ENCODE measurements at places on chromosomes 5 and 9.

- no peak for DNase-seq
Measured at GRCh38 chr9:71279151-71279739, 157.8 kb upstream of the TRPM3 start.

- no peak for DNase-seq
Measured at GRCh38 chr9:128927731-128928411, 7.1 kb downstream of the PHYHD1 start.

DNA sequence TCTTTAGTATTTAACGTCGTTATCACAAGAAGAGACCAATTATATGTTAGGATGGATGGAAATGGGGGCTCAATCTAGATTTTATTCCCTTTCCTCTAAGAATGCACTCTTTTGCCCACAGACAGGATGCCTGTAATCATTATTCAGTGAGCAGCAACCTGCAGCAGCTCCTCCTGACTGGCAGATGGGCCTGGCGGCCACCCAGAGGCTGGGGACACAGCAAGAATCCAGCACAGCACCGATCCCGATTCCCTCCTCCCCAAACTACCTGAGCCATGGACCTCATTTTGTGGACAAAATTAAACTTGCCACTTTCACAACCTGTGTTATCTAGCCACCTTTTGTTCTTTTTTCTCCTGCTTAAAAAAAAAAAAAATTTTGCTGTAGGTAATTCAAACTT is 101.0 kb downstream of the USP20 start:
- DNase-seq = no peak

- DNase-seq = no peak
Measured at GRCh38 chr5:40346901-40347300, 332.8 kb upstream of the PTGER4 start.

DNA sequence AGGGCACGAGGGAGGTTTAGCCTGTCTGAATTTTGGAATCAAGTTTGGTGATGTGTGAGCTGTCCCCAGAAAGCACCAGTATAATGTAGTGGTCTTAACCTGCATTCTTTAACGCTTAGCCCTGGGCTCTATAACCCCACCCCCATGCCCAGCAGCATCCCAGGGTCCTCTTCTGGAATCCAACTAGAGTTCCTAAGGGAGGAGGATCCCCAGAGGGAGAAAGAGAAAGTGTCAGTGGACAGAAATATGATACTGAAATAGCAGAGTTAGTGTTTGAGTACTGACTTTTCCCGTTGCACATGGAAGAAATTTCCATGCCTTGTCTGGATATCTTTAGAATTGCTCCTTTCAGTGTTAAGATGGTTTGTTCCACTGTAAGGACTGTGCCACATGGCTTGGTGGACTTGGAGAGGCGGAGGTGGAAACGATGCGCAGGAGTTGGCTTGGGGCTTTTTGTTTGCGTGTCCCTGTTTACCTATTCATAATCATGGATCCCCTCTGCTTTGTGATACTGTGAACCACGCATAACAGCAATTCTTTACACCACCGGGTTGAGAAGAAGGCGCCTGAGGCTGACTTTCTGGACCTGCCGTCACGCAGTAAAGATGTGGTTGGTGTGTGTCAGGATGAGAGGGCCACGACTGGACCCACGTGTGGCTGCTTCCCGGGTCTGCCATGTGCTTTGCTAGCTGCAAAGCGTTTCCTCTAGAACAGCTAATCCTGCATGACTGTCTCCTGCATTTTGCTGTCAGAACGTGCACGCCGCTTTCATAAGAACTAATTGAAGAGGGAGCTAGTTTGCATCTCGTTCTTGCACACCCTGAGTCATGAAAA is 142.3 kb downstream of the SMARCA2 start:
- DNase-seq = peak; percentile 34

DNA sequence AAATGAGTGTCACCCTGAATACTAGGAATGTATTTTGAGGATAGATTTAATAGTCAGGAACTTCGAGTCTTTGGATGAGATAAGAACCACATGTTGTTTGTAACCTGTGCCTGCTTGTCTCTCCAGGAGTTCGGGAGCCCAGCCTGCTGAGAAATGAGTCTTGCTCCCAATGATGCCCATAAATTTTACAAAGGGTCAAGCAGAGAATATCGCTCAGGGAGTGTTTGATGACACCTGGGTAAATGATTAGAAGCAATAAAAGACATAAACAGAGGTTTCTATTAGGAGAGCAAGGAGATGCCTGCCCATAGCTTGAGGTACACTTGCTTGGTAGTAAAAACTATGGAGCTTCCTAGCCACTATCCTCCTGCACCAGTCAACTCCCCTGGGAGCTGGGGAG is 46.9 kb upstream of the KLF4 start:
- DNase-seq = no peak

DNA sequence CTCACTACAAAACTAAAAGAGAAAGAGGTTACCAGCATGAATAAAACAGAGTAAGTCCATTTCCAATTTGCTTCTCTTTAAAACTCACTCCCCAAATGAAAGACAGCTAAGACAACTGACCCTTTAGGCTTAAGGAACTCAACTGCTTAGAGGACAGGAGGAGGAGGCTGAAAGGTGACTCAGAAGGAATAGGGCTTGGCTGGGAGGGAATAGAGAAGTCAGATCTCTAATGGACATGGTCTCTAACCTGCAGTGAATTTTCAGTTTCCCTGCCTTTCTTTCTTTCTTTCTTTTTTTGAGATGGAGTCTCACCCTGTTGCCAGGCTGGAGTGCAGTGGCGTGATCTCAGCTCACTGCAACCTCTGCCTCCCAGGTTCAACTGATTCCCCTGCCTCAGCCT is 261.8 kb upstream of the CLINT1 start:
- DNase-seq = no peak

DNA sequence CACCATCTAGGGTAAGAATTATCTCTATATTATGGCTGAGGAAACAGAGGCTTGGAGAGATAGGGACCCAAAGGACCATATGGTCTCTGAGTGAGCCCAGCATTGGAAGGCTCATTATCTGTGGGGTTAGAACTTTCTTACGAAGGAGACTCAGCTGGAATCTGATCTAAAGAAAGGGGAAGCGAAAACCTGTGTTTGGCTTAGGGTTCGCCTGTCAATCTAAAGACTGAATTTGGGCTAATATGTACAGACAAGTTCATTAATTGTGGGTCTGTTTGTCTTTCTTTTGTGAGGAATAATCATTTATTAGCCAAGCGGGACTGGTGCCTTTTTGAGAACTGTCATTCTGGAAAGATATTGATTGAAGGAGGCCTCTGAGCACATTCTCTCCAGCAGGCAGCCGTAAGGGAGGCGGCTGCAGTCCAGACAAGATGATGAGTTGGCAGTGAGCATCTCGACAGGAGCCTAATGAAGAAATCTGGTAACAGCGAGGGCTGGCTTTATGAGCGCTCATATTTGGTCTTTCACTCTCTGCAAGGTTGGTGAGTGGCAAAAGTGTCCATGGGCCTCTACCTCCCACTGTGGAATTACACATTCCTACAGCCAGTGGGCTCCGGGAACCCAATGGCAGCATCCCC is 104.2 kb upstream of the GPR151 start:
- DNase-seq = no peak

DNA sequence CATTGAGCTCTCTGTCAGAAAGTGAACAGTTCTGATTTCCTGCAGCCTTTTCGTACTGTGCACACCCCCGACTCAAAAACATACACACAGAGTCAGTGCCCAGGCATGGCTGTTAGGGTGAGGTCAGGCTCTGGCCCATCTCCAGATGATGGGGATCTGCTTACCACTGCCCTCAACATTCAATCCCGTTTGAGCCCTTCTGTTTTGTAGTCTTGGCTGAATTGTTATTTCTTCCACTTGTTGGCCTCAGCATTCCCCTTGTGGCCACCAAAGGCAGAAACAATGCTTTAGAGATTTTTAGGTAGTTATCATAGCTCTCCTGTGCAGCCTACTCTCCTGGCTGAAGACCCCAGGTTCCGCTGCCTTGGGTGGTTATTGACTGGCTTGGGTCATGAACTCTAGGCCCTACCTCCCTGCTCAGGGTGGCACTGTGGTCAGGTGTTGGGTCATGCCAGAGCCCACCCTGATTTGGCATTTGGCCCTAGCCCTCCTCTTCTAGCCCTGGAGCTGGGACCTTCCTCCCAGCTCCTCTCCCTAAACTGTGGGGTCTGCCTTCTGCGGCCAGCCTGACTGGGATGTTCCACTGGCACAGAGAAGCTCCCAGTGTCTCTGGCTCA is 7.8 kb upstream of the MYOZ3 start:
- no peak for DNase-seq

DNA sequence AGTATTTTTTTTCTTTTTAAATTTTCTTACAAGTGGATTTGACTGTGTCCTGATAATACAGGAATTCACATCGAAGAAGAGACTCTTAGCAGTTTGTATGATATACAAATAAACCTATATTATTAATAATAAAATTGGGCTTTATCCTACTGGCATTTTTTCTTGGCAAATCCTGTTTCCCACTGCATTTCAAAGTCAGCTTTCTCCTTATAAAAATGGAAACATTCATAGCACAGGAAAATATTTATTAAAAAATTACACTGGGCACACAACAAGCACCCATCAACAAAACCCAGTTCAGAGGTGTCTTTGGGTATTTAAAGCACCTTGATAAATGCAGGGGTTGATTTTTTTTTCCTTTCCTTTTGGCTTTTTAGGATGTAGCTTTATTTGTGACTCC is 200.9 kb downstream of the MEF2C start:
- no peak for DNase-seq

DNA sequence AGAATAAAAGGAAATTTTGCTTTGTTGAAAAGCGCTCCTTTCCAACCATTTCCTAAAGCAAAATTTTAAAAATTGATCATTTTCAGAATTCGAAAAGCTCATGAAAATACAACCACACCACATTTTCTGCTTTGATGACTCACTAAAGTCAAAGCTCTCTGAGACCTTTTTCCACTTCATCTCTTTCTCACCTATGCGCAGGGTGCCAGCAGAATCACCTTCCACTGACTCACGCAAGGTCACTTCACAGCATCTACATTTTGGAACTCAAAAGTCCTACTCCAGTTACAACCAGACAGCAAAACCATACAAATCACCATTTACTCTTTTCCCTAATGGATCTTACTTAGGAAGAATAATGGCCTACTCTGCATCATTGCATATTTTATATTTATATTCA is 106.2 kb downstream of the MAP1B start:
- no peak for DNase-seq

DNA sequence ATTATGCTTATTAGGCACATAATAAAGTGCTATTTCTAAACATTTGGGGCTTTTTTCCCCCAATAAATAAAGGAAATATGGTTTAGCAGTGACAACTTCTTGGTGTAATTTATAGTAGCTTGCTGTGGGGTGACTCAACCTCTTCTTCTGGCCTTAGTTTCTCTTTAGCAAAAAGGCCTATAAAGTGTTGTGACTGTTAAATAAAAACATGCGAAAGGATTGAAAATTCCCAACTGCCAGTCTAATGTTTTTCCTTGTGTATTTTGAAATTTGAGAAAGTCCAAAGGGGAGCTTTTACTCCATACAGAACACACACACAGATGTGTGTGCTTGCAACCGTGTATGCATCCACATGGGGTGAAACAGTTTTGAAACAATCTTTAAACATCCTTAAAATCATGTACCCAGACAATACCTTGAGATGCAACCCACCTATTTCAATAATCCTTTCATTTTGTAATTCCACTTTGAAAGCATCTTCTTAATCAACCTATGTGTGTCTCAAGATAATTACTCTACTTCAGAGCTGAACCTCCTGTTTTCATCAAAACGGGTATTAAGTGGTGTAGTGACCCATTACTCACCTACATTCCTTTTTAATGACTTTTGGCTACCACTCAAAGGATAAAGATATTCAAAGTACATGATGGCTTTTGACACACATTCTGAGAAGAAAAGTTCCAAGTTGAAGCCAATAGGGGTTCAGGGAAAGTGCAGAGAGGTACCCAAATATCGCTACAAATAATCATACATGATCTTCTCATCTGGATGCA is 123.8 kb downstream of the DROSHA start:
- DNase-seq = no peak

GRCh38 chr9:111599955-111600343 is 502 bp upstream of the PTGR1 start:
- no peak for DNase-seq

DNA sequence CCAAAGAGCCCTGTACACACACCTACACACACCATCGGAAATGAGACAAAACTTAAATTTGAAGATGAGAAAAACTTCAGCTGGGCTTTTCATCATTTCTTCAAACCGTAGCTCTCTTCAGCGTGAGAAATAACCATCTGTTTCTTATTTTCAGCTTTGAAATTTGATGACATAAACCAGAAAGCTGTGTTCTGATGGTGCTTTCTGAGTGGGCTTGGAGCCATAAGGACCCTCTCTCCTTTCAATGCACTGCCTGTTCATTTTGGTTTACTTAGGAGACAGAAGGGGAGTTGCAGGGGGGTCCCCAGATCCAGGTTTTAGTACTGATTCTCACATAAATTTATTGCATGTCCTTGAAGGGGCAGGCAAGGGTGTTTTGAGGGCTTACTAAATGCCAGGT is 9.5 kb downstream of the FBXO10 start:
- no peak for DNase-seq

GRCh38 chr5:36696059-36696673 is 89.8 kb downstream of the SLC1A3 start:
- no peak for DNase-seq

- DNase-seq = no peak
Measured at GRCh38 chr5:72835633-72836032, 19.2 kb downstream of the TNPO1 start.

- no peak for DNase-seq
Measured at GRCh38 chr9:134316449-134317160, 9.7 kb upstream of the RXRA start.

GRCh38 chr5:151318850-151319732 is 15.5 kb upstream of the SLC36A3 start:
- DNase-seq = no peak

DNA sequence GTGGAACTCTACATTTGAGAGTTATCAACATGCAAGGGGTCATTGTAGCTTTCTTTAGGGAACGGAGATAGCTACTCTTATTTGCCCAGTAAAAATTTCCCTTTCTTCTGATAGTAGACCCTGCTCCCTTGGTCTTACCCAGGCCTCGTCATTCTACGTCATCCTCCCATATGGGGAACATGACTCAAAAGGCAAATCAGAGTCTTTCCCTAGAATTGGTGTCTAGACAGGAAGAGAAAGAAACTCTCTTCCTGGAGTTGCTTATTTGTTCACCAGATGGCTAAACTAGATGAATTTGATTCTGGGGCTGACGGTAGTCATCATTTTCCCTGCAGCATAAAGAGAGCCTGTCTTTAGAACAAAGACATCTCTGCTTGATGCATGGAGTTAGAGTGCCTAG is 12.2 kb upstream of the SLC38A9 start:
- DNase-seq = no peak

GRCh38 chr5:159902444-159903121 is 13.7 kb upstream of the ADRA1B start:
- no peak for DNase-seq

DNA sequence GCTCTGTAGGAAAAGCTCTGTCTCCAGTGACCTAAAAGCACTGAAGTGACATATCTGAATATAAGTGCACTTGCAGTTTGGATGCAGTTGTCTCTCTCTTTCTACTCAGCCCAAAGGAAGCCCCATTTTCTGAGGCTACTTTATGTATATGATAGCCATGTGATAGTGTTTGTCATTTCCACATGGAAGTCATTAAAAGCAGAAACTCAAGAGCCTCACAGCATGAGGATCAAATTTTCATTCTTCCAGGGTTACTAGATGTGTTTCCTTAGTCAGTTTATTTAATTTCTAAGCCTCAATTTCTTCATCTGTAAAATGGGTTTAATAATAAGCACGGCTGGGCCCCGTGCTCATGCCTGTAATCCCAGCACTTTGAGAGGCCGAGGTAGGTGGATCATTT is 36.7 kb downstream of the RNF44 start:
- DNase-seq = no peak

- no peak for DNase-seq
Measured at GRCh38 chr9:72773570-72773969, 179.3 kb downstream of the ALDH1A1 start.

- no peak for DNase-seq
Measured at GRCh38 chr5:136894070-136894469, 528.7 kb upstream of the TRPC7 start.
